ENCODE measurements at places on chromosomes 11 and 22.

- no peak for DNase-seq
Measured at GRCh38 chr11:44235765-44236201, 74.2 kb downstream of the ALX4 start.

GRCh38 chr11:100612766-100613165 is 74.3 kb upstream of the ARHGAP42 start:
- no peak for DNase-seq

DNA sequence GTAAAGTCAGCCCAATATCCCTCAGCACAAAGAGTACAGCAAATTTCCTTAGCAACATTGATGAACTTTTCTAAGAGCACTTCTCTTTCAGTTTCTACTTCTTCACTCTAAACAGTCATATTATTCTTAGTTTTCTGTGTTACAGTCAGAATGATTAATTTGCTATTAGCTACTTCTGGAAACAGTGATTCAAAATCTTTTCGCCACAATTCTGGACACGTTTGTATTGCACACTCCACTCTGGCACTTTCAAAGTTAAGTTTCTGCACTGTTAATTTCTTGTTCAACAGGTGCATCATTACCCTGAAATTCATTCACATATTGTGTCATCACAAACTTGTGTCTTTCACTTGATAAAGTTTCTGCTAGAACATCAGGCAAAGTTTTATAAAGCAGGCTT is 22.5 kb downstream of the ABTB2 start:
- no peak for DNase-seq

DNA sequence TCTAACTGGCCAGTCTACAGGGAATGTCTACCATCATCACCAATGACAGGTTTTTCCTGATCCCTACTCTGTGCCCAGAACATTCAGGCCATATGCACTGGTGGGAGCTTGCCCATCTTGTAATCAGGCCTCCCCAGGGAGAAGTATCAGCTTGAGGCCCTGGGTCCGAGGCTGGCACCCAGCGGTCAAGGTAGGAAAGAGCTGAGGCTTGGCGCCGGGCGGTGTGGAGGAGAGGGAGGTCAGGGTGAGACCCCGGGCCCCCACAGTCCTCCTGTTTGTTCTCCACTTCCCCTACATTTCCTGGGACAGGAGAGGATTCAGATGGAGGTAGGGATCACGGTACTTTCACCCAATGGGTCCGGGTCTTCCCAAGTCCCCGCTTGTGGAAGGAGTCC is 15.5 kb downstream of the TSKU start:
- DNase-seq, result no peak

GRCh38 chr11:121465709-121466062 is 12.9 kb upstream of the SORL1-AS1 start:
- no peak for DNase-seq

GRCh38 chr11:103610435-103610834 is 426.0 kb upstream of the DDI1 start:
- DNase-seq, result no peak

- DNase-seq, result no peak
Measured at GRCh38 chr22:50447576-50448551, 27.0 kb downstream of the SBF1 start.

GRCh38 chr22:22488736-22489135 is 19.8 kb downstream of the ZNF280B start:
- DNase-seq, result no peak

- DNase-seq, result peak; percentile 32
Measured at GRCh38 chr11:76206327-76207081, at the start of gene WNT11. Gene WNT11 (minus strand): TSS chr11:76206502. CDS start chr11:76206407, 95 bp downstream.

DNA sequence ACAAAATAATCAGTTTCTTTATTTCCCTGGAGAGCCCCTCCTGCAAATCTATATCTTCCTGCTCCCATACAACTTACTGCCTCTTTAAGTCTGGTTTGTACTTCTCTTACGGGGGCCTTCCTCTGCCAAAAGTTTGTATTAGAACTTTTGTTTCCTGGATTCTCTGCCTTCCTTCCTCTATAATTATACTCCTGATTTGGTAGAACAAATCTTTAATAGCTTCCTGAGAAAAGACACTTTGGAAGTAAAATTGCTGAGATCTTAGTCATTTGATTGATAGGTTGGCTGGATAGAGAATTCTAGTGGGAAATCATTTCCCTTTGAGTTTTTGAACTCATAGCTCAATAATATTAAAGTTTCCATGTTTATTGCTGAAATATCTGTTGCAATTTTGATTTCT is 499.2 kb downstream of the RAB38 start:
- DNase-seq, result no peak

DNA sequence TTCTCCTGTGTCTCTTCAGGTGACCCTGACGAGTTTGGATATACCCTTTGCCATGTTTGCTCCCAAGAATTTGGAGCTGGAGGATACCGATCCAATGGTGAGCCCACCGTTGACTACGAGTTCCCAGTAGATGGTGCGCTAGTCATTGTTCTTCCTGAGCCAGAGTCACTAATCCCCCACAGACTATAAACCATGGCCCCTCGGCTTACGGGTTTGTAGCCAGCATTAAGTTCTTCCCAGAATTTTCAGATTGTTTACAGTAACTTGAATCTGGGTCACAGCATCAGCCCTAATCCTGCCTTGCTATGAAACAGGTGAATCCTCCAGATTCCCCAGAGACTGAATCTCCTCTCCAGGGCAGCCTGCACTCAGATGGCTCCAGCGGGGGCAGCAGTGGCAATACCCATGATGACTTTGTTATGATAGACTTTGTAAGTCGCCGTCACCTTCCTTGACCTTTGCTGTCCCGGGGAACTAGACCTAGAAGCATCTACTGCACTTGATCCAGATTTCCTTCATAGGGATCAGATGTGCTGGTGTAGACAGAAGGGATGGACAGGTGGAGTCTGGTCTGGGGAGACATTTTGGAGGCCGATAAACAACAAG is 31.8 kb downstream of the ARHGAP1 start:
- no peak for DNase-seq

DNA sequence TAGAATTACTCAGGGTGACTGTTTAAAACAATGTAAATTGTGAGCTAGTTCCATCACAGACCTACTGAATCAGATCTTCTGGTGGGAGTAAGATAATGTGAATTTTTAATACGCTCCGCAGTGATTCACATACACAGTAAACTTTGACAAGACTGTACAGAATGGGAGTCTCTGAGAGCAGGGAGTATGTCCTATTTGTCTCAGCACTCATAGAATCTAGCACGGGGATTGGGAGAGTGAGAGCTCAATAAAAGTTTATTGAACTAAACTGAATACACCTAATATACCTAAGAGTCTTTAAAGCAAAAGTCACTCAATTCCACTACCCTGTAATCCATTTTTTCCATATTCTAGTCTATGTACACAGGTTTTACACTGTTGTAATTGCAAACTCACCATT is 11.2 kb upstream of the GAB2 start:
- DNase-seq, result no peak

DNA sequence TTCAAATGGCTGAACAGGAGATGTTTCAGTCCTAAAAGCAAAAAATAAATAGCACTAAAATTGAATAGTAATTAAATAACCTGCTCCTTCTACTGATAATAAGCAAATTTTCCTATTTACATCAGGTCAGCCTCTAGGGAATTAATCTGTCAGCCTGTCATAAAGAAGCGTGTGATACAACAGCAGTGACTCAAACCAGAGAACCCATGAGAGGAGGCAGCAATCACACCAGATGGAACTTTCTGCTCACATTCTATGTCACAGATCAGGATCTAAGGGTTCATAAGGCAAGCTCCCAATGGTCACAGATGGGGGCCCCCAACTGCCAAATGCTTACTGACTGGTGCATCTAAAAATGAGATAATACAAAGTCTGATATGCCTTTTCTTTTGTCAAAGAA is 41.1 kb downstream of the RBFOX2 start:
- DNase-seq, result no peak

GRCh38 chr11:63837027-63837688 is 1.8 kb upstream of the MARK2 start:
- peak; percentile 76 for DNase-seq

DNA sequence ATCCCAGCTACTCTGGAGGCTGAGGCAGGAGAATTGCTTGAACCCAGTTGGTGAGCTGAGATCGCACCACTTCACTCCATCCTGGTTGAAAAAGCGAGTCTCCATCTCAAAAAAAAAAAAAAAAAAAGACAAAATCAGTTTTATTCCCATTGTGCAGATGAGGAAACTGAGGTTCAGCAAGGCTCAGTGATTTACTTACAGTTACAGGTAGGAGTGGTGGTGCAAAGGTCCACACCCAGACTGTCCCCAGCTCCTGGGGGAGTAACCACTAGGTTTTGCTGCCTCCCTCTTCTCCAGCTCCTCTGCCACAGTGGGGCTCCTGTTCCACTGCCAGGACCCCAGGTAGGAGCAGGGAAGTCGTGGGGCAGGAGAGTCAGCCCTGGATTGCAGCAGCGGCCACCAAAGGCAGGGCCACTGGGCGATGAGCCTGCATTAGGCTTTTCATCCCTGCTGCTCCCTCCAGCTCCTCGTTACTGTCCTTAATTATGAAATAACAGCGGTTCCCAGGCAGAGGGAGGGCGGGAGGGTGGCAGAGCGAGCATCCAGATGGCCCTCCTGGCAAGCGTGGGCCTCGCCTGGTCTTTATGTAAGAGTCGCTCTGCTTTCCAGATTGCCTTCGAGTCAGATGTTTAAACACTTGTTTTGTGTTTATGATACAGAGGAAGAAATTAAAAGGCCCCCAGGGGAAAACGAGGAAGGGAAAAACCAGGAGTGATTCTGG is 15.5 kb upstream of the RASD2 start:
- no peak for DNase-seq

DNA sequence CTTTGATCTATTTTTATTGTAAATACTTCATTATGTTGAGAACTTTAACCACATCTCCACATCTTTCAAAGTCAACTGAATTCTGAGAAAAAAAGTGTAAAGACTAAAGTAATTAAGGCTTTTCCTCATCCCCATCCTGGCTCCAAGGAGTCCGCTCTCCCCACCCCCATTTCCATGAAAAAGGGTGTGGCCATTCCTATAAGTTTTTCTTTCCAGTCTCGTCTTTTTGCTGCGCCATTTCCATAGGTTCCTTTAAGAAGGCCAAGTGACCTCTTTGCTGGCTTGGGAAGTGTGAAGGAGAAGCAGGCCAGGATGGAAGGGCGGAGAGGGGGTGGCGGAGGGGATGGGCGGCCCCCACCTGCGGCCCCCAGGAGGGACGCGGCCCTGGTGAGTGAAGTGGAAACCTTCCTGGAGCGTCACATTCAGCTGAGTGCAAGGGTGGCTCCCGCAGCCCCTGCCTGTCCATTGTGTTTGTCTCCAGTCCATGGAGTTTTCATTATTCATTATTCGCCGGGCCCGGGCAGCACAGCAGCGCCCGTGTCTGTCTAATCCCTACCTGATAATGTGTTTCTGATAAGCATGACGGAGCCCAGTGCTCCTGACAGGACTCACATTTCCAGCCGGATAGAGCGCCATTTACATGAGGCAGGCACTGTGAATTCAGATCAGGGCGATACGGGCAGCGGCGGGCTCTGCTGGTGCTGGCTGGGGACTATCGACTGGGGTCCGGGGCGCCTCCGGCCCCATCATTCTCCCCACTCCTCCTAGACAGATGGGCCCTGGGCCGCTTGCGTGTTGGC is 739.8 kb downstream of the OPCML start:
- no peak for DNase-seq

GRCh38 chr11:94089341-94089740 is 39.3 kb upstream of the PANX1 start:
- no peak for DNase-seq

- DNase-seq, result no peak
Measured at GRCh38 chr11:74357449-74357848, 40.8 kb downstream of the PGM2L1 start.

DNA sequence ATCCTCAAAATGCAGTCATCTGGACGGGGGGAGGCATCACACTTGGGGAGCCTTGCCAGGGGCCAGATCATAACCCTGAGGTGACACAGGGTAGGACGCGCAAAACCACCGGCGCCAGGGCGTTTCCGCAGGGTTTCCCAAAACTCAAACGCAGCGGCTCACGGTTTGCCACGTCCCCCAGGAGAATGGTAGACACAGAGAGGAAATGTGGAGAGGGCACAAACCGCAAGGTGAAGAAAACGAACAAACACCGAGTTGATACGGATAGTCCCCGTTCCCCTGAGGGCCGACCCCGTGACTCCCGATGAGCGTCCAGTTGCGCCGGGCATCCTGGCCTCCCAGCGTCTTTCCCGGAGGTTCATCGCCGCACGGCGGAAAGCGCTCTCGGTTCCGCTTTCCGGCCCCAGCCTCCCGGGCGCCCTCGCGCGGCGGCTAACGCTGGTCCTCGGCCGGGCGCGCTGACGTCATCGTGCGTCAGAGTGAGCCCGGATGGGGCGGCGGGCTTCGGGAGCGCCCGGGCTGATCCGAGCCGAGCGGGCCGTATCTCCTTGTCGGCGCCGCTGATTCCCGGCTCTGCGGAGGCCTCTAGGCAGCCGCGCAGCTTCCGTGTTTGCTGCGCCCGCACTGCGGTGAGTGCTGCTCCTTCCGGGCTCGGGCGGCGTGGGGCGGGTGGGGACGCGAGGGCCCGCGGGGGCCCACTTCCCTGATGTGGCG is at the start of gene BIRC2:
Gene BIRC2 (plus strand): TSS at position 467 of the 714 bp plus-strand sequence. CDS start 2,641 bp downstream, outside the sequence.
- peak; percentile 95 for DNase-seq

- no peak for DNase-seq
Measured at GRCh38 chr11:95461858-95462257, 230.9 kb upstream of the SESN3 start.

- no peak for DNase-seq
Measured at GRCh38 chr22:29300807-29301601, 5.4 kb upstream of the GAS2L1 start.

DNA sequence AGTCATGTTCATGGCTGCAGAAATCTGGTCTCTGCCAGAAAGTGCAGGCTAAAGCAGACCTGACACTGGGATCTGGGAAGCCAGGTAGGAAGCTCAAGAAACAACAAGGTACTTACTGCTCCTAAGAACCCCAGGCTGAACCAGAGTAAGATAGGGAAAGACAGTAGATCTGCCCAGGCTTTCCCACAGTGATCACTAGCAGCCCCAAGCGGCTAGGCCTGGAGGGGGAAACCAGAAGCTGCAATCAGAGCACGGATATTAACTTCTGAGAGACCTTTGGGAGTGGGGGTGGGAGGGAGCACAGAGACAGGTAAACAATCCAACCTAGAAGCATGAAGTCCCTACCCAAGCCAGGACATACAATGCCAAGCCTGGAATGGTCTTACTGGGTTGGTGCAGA is 135.2 kb upstream of the C11orf58 start:
- DNase-seq, result no peak

DNA sequence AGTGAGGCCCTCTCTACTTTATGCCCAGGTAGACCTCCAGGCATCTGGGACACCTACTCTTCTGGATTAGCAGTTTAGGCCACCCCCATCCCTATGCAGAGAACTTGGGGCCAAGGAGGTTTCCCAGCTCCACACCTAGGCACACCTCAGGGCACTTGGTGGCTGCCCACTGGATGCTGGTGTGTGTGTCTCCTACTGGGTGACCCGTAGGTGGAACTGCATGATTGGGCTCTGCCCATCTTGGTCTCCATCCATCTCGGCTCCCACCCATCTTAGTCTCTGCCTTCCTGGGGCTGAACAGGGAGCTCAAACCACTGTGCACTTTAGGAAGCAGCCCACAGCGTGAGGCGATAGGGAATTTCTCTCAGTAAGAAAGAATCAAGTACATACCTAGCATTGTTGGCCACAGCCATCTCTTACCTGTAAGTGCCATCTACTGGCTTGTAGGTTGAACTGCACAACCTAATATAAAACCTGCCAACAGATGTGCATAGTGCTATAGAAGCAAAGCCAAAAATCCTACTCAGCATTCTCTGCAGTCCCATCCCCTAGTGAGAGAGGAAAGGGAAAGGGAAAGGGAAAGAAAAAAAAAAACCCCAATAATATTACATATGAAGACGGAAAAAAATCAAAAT is 61.6 kb upstream of the PTPN5 start:
- DNase-seq, result no peak
